ENCODE measurements at places on chromosomes 6 and 20. TPM values are rescaled to one million over a fixed set of nuclear protein-coding genes. Genes with fewer than 3 reads are reported as not detected.

TPX2 gene
- total RNA-seq, result 1.1 TPM

OR2J3 gene
- total RNA-seq, result not detected

HLA-DQB2 gene
- total RNA-seq, result 3.0 TPM

DNA sequence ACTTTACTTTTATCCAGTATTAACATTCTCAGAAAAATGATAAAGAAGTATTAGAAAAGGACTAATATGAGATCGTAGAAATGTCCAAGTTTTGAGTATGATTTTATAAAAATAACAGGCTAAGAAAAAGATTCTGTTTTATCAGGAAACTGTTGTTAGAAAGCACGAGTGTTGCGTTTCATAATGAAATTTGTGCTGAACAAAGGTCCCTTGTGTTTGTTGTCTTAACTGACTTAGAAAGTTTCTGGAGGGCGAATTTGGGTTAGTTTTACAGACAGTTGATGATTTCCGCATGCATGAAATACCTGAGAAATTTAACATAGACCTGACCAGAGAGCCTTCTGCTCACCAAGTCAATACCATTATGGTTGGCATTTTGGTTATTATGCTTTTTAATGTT lies 136.0 kb downstream of the FNDC1 start:
- DNase-seq, result no peak

DNA sequence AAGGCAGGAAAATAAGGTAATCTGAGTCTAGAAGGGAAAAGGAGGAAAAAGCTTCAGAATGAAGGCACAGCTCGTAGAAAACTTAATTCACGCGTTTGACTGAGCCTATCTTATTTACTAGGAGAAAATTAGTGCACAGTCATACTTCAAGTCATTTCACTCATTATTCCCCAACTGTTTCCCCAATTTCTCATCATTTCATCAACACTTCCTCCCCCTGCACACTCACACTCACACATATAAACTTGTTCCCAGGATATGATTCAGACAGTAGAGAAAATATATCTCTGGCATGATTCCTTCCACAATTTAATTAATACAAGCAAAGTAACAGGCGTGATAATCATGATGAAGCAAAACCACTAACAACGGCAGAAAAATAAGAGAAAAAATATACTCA lies 94.5 kb upstream of the F13A1 start:
- no peak for DNase-seq

DNA sequence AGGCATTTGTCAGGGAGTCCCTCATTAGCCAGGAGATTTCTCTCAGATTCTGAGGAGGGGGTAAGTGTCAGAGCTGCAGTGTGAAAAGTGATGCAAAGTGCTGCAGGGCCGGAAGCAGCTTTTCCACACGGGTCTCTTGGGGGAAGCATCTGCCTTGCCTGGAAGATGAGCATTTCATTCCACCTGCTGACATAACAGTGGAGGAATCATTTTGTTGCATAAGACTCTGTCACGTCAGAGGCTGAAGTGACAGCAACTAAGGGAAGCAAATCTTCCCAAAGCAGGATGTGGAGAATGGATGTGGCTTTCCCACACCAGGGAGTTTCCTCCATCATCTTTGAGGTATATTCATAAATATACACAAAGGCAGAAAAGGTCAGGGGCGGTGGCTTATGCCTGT lies 22.8 kb downstream of the DCBLD1 start:
- DNase-seq, result no peak

DNA sequence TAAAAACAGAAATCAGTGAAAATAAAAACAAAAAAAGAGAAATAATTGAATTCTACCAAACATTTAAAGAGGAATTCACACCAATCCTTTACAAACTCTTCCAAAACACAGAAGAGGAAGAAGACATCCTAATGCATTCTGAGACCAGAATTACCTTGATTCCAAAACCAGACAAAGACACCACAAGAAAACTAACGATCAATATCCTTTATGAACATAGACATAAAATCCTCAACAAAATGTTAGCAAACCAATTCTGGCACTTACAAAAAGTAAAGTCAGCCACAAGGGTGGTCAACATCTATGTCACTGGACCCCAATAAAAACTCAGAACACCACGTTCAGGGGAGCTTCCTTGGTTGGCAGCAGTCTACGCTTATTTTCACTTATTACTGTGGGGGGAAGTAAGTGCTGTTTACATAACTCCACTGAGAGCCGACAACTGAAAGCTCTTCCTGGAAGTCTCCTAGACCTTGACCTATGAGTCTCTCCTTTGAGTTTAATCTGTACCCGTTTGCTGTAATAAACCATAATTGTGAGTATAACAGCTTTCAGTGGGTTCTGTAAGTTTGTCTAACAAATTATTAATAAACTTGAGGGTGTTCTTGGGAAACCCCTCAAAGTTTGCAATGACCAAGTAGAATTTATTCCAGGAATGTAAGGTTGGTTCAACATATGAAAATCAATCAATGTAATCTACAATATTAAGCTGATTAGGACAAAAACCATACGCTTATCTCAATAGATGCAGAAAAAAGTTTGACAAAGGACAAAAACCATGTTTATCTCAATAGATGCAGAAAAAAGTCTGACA lies 24.5 kb downstream of the GZF1 start:
- DNase-seq, result no peak

DNA sequence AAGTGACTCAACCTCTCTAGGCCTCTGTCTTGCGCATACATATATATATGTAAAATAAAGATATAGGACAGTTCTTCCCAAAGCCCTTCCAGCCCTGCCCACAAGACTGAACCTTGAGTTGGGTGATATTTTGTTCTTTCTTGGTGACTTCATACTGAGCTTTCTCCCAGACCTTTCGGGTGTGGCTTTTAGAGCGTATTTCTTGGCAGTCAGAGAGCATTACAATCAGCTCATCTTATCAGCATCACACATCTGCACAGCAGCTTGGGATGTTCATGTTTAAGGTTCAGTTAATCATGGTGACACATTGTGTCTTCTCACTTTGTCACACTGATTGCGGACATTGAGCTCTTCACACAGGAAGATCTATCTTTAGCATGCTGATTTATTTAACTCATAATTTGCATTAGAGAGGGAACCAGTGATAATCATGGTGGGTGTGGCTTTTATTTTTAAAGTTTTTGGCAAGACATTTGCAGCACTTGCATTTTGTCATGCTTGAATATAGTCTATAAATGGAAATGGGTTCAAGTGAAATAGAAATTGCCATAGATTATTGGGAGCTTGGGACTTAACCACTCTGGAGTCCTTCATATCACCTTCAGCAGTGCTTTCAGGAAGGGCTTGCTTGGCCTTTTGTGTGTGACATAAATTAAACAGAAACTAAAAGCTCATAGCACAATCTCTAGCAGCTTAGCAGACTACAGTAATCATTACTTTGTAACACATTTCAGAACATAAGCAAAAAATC lies 8.3 kb downstream of the KIF3B start:
- no peak for DNase-seq

DNA sequence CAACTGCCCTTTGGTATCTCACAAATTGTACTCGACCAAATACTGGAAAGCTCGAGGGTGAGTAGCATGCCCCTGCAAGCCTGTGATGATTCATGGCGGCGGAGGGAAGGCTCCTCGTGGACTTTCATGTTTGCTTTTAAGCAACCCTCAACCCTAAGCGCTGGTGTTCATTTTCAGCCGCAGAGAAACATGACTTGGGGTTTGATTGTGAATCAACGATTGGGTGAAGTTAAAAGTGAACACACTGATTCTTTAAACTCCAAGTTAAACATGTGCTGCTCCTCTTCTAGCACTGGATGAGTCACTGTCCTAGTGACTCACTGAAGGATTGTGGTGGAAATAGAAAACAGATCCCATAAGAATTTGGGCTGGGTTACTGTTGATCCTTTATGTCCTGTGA lies 8.3 kb downstream of the CD109 start:
- DNase-seq, result no peak

- DNase-seq, result no peak
These were observed 238.5 kb downstream of the ZFAND3 start for GRCh38 chr6:38057994-38058393.

DNA sequence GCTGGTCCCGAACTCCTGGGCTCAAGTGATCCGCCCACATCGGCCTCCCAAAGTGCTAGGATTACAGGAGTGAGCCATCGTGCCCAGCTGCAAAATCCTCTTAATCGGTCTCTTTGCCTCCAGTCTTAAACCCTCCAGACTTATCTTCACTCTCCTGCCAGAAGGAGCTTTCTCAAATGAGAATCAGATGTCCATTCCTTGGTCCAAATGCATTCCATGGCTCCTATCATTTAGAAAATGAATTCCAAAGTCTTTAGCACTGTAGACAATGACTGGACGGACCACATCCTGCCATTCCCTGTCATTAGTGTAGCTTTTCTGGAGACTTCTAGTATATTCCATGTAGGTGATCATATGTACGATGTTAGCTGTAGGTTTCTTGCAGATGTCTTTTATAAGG lies 141.9 kb downstream of the ID4 start:
- no peak for DNase-seq

DNA sequence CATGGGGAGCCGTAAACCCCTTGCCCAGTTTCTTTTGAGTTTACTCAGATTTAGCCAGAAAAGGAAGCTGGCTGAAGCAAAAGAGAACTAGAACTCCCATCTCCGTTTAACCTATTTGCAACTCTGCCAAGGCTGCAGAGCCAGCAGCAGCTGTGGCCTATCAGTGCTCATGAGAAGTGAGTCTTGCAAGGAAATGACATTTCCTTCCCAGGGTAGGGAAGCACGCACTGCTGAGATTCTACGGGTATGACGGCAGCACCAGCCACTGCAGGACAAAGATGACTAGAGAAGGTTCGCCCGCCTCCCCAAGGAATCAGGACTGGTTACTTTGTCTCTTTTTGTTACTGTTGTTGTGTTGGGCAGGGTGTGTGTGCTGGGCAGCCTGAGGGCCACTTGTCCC lies 47.6 kb downstream of the PPP1R3G start:
- peak; percentile 85 for DNase-seq

- DNase-seq, result no peak
These were observed 621.8 kb downstream of the BCKDHB start for GRCh38 chr6:80728101-80728750.

GRCh38 chr6:10373642-10374359 lies 41.1 kb downstream of the TFAP2A start:
- DNase-seq, result no peak

DNA sequence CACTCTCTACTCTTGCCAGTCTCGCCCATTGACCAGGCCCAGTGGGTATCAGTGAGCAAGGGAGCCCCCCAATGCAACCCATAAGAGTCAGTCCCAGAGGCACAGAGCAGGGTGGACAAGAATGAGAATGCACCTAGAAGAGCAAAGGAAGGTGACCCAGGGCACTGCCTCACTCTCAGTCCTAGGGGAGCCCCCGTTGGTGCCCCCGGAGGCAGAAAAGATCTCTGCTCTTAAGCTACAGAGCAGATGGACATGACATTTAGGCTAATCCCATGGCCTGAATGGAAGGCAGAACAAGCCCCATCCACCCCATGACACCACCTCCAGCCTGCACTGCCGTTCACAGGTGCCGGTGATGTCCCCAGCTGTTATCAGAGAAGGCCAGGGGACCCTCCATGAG lies 50.7 kb upstream of the PLEKHG1 start:
- no peak for DNase-seq

Data from mesenteric fat pad (tissue), 1 donor.